ENCODE measurements at places on chromosomes 3 and 15.

DNA sequence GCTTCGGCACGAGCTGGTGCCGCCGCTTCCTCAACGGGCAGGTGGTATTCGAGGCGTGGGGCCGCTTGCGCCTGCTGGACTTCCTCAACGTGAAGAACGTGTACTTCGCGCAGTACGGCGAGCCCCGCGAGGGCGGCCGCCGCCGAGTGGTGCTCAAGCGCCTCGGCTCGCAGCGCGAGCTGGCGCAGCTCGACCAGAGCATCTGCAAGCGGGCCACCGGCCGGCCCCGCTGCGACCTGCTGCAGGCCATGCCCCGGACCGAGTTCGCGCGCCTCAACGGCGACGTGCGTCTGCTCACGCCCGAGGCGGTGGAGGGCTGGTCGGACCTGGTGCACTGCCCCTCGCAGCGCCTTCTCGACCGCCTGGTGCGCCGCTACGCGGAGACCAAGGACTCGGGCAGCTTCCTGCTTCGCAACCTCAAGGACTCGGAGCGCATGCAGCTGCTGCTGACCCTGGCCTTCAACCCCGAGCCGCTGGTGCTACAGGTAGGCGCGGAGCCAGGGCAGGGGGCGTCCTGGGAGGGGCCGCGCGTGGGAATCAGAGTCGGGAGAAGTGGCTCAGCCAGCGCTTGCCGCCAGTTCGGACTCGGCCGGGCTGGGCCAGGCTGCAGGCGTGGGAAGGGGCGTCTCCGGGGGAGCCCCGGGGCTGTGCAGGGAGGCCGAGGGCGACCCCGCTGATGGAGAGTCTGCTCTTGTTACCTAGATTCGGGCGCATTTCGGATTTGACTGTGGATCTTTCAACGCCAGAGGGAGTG is 1.1 kb downstream of the DIPK2A start:
- peak; percentile 93 for DNase-seq

DNA sequence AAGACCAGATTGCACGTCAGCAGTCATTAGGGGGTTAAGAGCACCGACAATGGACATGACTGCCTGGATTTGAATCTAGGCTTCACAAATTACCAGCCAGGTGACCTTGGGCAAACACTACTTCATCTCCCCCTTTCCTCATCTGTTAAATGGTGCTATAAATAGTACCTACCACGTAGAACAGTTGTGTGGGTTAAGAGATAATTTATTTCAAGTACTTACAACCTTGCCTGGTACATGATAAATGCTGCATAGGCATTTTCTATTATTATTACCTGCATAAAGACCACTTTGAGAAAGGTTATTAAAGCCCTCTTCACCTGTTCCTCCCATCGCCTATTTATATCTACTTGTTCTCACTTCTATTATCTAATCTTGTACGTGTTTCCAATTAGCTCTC is 64.7 kb downstream of the BTD start:
- no peak for DNase-seq

GRCh38 chr3:116032176-116032575 is 408.9 kb downstream of the GAP43 start:
- no peak for DNase-seq

GRCh38 chr3:176919836-176920765 is 277.2 kb downstream of the TBL1XR1 start:
- DNase-seq: peak; percentile 89

DNA sequence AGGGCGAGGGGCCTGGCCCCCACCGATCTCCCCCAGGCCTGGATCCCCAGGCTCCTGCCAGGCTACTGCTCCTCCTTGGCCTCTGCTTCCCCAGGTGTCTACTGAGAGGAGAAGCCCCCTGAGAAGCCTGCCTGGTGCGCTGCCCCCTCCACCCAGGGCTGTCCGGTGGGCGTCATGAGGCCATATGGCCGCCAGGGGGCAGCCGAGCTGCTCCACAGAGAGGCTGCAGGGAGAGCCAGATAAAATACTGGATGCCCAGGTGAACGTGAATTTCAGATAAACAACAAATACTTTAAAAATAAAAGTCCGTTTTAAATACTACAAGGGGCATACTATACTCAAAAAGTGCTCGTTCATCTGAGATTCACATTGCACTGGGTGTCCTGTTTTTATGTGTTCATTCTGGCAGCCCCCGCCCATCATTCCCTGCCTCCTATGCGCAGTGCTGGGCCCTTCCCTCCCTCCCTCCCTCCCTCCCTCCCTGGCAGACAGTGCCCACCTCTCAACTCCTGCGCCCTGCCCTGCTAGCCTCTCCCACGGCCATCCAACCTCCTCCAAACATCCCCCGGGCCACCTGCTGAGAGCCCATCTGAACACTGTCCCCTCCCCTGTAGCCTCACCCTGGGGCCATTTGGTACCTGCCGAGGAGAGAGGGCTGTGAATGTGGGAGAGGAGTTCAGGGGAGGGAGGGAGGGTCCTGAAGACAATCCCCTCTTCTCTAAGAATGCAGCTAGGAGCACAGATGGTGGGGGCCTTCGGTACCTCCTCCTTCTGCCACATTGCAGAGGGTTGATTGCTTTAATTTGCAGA is 29.6 kb downstream of the PSTPIP1 start:
- DNase-seq: peak; percentile 84

GRCh38 chr15:75923756-75924155 is 20.1 kb downstream of the FBXO22 start:
- no peak for DNase-seq

DNA sequence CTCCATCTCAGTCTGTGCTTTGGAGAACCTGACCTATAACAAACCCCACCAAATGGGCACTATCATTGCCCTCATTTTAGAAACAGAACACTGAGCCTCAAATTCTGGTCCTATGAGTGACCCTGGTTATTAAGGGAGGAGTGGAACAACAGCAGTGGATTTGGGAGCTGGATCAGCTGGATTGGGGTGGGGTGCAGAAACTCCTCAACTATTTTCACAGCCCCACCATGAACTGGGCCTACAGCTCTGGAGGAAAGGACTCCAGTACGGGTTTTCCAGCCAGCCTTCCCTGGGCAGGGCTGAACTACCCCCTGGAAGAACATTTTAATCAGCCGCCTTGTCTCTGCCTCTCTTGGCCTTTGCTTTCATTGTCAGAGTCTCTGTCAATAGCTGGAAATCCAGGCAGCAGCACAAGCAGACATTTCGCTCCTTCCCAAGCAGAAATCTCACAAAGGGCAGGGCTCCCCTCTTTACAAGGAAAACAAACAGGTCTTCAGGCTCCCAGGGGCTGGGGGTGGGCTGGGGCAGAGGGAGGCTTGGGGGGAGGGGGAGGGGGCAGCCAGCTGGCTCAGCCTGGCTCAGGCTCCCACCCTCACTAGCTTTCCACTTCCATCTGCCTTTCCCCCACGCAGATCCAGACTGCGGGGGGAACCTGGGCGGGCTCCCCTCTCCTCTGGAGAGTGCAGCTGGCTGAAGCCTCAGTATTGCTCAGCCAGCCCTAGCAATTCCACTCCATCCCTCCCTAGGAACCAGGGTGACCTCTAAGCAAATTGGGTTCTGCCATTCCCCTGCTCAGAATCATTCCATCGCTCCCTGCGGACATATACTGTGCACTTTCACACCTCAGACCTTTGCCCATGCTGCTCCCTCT is 13.7 kb upstream of the TLE3 start:
- DNase-seq: peak; percentile 96

GRCh38 chr3:38165722-38166387 is 518 bp downstream of the OXSR1 start:
- no peak for DNase-seq

DNA sequence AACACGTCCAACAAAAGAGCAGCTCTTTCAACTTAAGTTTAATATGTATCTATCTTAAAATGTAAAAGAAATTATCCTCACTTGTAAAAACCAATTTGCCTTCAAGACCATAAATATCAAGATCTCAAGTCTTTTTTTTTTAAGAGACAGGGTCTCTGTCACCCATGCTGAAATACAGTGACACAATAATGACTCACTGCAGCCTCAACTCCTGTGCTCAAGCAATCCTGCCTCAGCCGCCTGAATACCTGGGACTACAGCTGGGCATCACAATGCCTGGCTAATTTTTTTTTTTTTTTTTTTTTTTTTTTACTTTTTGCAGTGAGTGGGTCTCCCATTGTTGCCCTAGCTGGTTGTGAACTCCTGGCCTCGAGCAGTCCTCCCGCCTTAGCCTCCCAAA is 26.0 kb downstream of the ACAP2 start:
- DNase-seq: no peak

DNA sequence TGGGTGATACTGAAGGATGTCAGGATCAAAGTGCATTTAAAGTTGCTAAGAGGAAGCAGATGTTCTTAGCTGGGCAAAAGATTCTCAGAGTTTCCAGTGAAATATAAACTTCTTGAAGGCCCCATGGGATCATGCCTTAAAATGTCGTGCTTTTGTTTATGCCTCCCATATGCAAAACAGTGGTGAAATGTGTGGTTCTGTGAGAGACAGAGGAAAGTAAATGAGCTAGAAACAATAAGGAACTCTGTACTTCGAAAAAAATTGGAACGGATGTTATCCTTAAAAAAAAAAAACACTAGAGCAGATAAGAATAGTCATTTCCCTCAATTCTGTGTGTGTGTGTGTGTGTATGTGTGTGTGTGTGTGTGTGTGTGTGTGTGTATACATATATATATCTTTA is 497.0 kb upstream of the TBL1XR1 start:
- peak; percentile 67 for DNase-seq

DNA sequence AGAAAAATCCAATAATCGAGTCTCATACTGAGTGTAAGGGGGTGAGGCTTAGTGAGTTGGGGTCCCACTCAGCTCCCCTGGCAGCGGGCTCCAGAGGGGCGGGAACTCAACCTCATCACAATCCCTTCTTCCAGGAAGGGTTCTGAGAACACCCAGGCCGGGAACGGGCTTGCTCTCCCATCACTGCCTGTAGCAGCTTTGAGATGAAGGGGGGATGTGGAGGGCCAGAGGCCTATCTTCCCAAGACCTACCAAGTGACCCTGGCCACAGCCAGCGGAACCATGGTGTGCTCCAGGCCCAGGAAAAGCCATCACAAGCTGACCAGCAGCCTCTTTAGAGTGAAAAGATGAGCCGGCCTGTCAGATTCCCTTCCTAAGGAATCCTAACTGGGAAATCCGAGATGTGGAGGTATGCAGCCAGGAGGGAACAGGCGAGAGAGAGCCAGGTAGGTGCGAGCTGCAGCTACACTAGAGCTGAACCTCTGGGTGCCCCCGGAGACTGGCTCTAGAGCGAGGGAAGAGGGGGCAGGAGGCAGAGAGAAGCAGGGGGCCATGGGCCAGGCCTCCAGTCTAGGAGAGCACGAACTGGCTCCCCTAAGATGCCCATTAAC is 18.5 kb downstream of the GRAMD2A start:
- DNase-seq: no peak

DNA sequence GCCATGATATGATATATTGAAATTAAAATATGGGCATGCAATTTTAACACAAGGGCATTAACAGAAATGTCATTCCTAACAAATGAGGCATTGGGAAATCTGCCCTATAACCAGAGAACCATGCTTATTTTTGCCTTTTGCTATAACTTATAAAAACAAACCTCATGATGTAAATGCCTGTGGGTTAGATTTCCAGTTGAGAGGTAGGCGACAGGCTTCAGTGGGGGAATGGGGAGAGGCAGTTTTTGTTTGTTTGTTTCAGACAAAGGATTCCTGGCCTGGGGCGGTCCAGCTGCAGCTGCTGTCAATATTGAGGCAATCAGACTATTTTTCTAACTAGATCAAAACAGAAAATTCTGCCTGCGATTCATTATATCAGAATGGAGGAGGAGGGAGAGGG is 490.4 kb upstream of the CFAP20DC start:
- peak; percentile 65 for DNase-seq

- DNase-seq: no peak
These were observed 122.6 kb downstream of the P2RY1 start for GRCh38 chr3:152957491-152957890.

GRCh38 chr15:94297558-94297957 is 66.2 kb downstream of the MCTP2 start:
- DNase-seq: peak; percentile 57

GRCh38 chr15:89367485-89368451 is 33.1 kb upstream of the POLG start:
- peak; percentile 83 for DNase-seq

GRCh38 chr3:186255703-186256331 is 106.2 kb downstream of the DGKG start:
- peak; percentile 21 for DNase-seq

GRCh38 chr3:62203152-62203551 is 170.2 kb downstream of the FEZF2 start:
- no peak for DNase-seq

DNA sequence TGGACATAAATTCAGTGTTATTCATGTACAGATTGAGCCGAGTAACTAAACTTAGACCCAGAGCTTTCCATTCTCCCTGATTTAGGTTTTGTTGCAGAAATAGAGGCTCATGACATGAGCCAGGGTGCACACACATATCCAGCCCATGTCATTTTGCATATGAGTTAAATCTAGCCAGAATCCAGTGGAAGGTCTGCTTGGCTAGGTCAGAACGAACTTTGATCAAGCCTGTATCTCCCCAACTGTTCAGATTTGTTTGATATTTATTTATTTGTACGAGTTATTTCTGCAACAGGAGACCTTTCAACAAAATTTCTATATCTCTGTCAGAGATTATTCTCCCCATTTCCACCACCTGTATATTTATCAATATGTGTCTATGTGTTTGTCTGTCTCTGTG is 247.5 kb upstream of the THBS1 start:
- DNase-seq: no peak

- no peak for DNase-seq
These were observed 21.8 kb upstream of the CLDN18 start for GRCh38 chr3:137988152-137988551.

GRCh38 chr3:107929088-107929487 is 161.7 kb downstream of the CD47 start:
- DNase-seq: no peak

GRCh38 chr15:57752436-57752835 is 45.9 kb downstream of the POLR2M start:
- no peak for DNase-seq

DNA sequence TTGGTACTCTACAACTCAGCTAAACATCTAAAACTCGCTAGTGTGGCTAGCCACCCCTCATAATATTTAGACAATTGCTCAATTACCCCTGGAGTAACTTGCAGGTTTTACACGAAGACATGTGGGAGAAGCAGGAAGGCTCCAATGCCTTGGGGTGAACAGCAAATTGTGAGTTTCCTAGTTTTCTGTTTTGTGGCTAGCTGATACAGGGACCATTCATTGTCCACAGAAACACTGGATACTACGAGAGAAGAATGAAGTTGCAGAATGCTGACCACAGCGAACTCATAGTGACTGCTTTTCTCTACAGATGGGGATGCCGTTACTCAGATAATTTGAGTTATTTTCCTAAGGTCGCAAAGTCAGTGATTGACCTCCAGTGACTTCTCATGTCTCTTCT is 212.9 kb downstream of the P3H2 start:
- DNase-seq: no peak
